ENCODE measurements at places on chromosomes 3 and 15.
A peak's percentile ranks its signal among the peaks of the same experiment; 100 is the strongest.

DNA sequence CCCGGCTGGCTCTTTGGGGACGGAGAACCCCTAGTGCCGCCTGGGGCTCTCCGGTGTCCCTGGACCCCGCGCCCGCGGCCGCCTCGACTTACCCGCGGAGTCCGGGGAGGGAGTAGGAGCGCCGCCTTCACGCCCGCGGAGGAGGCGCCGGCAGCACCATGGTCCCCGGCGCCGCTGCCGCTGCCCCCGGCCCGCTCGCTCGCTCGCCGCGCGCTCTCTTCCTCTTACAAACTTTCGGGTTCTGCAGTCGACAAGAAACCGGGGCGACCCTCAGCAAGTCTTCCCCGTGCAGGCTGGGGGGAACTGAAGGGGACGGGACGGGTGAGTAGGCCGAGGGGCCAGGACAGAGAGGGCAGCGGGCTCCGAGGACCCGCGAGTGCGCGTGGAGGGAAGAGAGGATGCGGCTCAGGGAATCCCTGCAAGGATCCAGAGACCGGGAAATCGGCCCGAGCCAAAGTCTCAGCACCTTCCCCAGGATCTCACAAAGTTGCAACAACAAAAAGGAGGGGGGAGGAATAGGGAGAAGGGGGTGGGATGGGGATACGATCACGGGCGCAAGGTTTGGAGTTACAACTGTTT lies 2.0 kb downstream of the FOXP1 start:
- peak; percentile 15 for DNase-seq

DNA sequence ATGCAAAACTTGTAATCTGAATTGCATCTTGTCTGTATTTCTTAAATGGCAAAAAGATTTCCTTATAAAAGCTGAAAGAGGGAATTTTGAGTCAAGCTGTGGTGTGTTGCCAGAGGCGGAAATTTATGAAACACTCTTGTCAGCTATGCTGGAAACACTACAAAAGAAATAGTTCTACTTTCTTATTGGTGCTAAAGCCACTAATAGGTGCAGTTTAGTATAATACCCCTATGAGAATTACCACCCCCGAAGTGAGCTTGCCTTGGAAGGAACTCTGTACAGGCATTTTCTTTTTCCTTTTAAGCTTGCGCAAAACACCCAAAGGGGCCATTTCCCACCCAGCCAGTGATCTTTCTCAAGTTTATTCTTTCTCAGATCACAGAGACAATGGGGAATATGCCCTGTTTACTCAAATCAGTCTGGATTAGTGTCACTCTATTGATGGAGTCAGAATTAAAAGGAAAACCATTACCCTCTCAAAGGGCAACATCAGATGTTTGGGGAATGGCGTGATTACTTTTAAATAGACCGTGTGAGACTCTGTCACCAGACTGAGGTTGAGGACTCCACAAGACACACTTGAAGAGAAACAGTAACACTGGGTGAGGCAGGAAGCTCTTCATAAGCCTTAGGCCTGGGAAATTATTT lies 166.0 kb downstream of the TP63 start:
- DNase-seq: no peak

GRCh38 chr3:113231827-113232253 lies 20.5 kb downstream of the BOC start:
- no peak for DNase-seq

DNA sequence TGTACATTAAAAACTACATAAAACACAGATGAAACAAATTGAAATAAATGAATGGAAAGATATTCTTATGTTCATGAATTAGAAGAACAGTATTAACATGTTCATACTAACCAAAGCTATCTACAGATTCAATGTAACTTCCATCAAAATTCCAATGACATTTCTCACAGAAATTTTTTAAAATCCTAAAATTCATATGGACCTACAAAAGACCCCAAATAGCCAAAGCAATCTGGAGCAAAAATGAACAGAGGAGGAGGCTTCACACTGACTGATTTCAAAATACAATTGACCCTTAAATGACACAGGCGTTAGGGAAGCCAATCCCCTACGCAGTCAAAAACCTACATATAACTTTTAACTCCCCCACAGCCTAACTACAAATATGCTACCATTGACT lies 39.4 kb downstream of the KPNA1 start:
- DNase-seq: no peak

- no peak for DNase-seq
Measured at GRCh38 chr15:29925227-29926082, 103.2 kb upstream of the TJP1 start.

- DNase-seq: no peak
Measured at GRCh38 chr3:190709351-190709773, 153.1 kb downstream of the GMNC start.

DNA sequence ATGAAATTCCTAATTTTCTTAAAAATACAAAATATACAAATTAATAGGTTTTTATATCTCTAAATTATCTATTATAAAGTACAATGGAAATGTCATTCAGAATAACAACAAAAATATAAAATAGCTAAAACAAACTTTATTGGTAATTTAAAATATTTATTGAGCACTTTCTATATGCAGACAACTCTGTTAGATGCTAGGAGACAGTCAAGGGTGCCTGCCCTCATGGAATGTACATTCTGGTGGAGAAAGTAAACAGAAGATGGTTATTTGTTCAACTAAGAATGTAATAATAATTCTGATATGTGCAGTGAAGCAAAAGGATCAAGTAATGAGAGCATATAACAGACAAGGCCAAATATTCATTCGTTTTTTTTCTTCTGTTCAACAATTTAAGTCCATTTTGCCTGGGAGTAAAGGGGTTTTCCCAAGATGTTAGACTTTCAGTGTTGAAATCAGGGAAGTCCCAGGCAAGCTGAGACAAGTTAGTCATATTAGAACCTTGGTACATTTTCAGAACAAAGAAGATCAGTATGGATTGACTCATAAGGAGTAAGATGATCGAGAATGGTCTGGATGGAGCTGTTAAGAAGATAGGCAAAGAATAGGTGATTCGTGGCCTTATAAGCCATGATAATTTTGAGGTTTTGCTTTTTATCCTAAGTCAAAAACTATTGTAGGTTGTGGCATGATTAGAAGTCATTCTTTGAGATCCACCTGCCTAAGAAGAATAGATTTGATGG lies 150.2 kb upstream of the MLF1 start:
- no peak for DNase-seq

GRCh38 chr3:192188218-192188835 lies 539.0 kb downstream of the FGF12 start:
- no peak for DNase-seq

GRCh38 chr15:66943456-66944095 lies 121.8 kb upstream of the SMAD3 start:
- DNase-seq: no peak

DNA sequence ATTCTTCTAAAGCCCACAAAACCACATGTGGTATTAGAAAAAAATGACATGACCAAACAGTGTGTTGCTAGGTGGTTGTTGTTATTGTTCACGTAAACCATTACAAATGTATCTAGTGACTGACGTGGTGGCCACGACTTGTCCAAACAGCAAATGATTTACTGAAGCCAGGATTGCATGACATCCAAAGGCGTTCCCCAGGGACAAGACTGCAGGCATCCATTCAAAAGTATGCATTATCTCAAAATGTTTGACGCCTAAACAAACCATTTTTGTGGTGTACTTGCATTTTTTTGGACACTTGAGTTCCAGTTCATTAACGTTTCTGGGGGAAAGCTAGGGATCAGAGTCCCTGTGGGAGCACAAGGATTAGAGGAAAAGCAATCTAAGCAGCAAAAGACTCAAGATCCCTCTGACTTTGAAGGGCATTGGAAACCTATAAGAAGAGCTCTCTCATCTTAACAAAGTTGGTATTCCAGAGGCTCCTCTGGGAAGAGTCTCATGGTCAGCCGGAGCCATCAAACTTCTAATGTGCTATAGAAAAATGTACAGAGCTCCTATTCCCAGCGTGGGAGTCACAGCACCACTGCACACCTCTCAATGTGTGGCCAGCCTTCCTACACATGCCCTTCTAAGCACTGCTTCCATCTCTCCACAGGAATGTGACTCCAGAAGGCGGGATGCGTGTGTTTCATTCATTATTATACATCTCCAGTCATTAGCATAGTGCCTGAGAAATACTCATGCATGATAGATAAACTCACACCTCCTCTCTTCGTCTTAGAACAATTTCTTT lies 62.9 kb downstream of the FBN1 start:
- no peak for DNase-seq

DNA sequence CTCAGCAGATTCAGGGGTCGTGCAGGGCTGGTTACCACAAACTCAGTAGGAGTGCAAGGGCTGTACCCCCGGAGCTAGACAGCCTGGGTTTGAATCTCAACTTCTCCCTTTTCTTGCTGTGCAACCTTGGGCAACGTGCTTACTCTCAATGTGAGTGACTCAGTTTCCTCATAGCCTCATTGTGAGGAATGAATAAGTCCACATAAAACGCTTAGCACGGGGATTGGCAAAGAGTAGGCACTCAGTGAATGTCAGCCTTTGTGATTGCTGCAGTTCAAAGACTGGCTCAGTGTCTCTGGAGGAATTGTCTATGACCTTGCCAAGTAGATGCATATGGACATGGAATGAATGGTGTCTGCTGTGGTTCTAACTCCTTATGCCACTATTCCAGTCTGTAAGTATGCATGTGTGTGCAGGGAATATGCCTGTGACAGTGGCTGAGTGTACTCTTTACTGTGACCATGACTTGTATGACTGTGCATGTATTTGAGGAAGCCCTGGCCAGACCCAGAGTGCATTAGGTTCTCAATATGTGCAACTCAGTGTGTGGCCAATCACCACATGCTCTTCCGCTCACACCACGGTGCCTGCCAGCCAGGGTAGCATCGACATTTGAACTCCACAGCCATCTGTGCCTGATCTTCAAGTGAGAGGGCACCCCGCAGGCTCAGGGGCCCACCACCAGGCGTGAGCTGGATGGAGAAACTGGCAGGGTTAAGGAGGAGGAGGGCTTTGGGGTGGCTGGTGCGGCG lies 900 bp upstream of the HYAL3 start:
- DNase-seq: no peak

GRCh38 chr3:18246336-18247060 lies 178.6 kb downstream of the SATB1 start:
- no peak for DNase-seq

DNA sequence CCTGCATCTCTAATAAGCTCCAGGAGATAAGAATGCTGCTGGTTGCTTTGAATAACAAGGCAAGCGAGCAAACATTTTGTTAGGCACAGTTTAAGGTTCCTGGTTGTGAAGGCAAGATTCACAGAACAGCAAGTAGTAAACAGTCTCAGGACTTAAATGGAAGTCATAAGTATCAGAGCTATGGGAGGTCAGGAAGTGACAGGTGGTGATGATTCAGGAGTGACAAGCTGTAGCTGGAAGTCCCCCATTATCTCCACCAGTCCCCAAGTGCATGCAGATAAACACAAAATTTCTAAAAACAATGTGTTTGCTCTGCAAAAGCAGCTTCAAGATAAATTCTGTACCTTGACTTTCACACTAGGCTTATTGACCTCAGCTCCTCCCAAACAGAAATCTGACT lies 3.3 kb downstream of the FETUB start:
- no peak for DNase-seq

GRCh38 chr3:76456322-76456721 lies 583.6 kb upstream of the ROBO2 start:
- DNase-seq: no peak

- no peak for DNase-seq
Measured at GRCh38 chr3:318903-319302, 122.3 kb downstream of the CHL1 start.

GRCh38 chr3:169493521-169494141 lies 169.9 kb downstream of the MECOM start:
- no peak for DNase-seq

DNA sequence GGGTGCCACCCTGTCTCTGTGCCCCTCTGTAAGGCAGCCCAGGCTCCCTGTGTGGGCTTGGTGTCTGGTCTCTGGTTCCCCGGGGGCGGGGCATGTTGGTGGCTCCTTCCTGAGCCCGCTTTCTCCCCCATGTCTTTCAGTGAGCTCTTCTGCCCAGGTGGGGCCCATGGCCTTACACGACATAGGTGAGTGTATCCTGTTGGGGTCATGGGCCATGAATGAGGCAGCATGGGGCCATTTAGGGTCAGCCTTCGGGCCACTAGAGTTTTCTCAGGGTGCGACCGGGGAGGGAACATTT lies 195.1 kb downstream of the UBE3A start:
- DNase-seq: no peak

GRCh38 chr15:85542895-85543331 lies 162.5 kb downstream of the AKAP13 start:
- DNase-seq: no peak

DNA sequence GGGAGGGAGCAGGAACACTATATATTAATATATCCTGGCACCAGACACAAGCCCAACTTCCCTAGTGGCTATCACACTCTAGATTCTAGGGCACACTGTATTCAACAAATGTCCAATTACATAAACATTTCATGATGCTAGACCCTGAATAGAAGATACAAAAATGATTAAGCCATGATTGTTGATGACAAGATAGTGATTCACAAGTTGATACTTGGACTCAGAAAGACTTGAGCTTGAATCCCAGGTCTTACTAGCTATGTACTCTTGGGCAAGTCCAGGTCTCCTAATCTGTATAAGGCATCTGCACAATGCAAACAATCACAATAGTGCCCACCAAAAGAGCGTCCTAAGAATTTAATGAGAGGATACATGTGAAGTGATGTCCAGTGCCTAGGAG lies 10.0 kb upstream of the SNTN start:
- DNase-seq: no peak

DNA sequence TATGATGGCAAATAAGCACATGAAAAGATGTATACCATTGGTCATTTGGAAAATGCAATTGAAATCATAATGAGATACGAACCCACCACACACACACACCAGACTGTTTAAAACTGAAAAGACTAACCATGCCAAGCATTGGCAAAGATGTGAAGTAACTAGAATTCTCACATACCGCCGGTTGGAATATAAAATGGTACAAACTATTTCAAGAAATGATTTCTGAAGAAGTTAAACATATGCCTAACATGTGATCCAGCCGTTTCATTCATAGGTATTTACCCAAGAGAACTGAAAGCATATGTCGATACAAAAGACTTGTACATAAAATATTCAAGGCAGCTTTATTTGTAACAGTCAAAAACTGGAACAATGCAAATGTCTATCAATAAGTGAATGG lies 28.9 kb downstream of the HES1 start:
- DNase-seq: no peak

GRCh38 chr3:145951441-145951840 lies 209.5 kb downstream of the PLOD2 start:
- no peak for DNase-seq

- no peak for DNase-seq
Measured at GRCh38 chr3:168950622-168951021, 712.9 kb downstream of the MECOM start.

GRCh38 chr3:134374105-134374790 lies at the start of gene AMOTL2:
Gene AMOTL2, minus strand, starts transcription at chr3:134374447. Its CDS starts 3,014 bp downstream, at chr3:134371433.
- DNase-seq: no peak
